ENCODE measurements at places on chromosomes 6 and 20.

- no peak for DNase-seq
Measured at GRCh38 chr20:602111-602970, 7.8 kb downstream of the TCF15 start.

- DNase-seq, result no peak
Measured at GRCh38 chr6:14401246-14401645, 283.7 kb downstream of the CD83 start.

- DNase-seq, result no peak
Measured at GRCh38 chr20:52612046-52612632, 360.0 kb upstream of the TSHZ2 start.

- DNase-seq, result no peak
Measured at GRCh38 chr6:166381381-166381732, 1.4 kb downstream of the MPC1 start.

DNA sequence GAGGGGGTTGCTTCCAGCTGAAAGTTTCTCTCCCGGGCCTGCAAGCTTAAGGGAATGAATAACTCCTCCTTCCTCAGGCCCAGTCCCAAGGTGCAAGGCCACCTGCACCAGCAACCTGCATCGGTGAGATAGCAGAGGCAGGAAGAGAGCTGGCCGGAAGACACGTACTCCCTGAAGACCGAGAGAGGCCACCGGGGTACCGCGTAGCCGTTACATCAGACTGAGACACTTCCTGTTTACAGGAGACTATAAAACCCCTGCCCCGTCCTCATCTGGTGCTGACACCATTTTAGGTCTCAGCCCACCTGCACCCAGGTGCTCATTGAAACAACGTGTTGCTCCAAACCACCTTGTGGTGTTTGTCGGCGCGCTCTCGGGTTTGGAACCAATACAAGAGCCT lies 60.5 kb upstream of the PRND start:
- DNase-seq, result peak; percentile 24

DNA sequence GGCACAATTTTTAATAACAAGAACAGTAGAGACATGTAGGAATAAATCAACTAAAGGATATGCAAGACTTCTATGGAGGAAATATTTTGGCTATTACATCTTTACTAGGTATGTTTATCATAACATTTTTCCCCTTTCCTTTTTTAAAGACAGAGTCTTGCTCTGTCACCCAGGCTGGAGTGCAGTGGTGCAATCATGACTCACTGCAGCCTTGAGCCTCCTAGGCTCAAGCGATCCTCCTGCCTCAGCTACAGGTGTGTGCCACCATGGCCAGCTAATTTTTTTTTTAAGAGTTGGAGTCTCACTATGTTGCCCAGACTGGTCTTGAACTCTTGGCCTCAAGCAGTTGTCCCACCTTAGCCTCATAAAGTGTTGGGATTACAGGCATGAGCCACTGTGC lies 37.0 kb downstream of the AKAP7 start:
- DNase-seq, result no peak

- DNase-seq, result no peak
Measured at GRCh38 chr20:5825130-5825719, 75.0 kb downstream of the SHLD1 start.

- DNase-seq, result no peak
Measured at GRCh38 chr6:146087386-146087785, 58.5 kb downstream of the GRM1 start.

- no peak for DNase-seq
Measured at GRCh38 chr20:59421920-59422637, 121.7 kb downstream of the EDN3 start.

DNA sequence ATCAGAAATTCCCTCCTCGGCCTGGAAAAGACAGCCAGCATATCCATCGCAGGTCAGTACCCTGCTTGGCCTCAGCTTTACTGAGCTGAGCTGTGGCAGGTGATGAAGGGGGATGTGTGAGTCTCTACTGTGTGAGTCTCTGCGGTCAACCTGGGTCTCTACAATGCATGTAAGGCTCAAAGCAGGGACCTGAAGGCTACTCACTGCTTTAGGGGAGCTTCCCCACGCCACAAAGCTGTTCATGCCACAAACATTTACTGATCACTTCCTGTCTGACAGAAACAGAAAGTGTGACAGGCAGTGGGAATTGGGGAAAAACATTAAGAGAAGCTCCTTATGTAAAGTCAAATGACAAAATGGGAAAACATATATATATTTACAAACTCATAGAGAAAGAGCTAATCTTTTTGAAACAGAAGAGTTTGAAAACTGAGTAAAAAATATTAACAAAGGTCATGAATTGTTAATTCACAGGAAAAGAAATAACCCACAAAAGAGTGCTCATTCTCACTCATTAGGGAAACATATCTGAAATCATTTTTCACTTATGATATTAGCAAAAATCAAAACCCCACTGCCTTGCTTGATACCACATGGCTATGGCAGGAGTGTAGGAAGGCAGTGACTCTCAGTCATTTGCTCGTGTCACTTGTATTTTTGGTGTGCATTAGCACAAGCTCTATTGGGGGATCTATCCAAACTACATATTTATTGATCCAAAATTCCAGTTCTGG lies 5.8 kb downstream of the BTN3A3 start:
- peak; percentile 57 for DNase-seq

DNA sequence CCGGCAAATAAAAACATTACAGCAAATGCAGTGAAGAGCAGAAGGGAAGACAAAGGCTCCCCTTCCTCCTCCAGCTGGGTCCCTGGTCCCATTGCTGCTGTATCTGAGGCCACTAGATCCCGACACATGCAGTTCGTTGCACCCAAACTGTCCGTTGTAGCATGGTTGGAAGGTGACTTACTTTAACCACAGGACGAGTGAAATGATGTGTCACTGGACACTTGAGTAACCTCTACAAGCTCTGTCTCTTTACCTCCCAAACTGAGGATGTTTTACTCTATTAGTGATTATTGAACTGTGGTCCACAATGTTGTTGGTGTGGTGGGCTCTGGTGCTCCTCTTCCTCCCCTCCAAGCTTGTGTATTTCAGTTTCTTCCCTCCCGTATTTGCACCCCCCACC lies 46.2 kb upstream of the ARMH2 start:
- no peak for DNase-seq

DNA sequence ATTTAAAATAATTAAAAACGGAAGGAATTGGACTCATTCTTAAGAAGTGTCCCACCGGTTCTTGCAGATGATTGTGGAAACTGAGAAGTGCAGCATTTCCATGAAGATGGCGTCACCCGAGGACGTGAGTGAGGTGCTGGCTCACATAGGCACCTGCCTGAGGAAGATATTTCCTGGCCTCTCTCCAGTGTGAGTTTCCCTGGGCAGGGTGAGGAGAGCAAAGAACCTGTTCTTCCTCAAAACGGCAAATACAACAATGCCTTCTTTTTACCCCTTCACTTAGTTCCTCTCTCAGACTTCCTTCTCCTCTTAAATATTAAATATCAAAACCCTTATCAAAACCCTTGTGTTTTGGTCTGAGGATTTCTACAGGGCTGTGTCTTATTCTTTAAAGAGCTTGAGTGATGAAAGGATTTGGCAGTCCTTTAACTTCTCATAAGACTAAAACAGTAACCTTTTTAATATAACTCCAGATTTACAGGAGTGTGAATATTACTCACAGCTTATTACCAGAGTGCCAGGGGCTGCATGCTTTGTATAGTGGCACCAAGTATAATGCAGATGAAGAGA lies 156.3 kb downstream of the CARMIL1 start:
- DNase-seq, result no peak

DNA sequence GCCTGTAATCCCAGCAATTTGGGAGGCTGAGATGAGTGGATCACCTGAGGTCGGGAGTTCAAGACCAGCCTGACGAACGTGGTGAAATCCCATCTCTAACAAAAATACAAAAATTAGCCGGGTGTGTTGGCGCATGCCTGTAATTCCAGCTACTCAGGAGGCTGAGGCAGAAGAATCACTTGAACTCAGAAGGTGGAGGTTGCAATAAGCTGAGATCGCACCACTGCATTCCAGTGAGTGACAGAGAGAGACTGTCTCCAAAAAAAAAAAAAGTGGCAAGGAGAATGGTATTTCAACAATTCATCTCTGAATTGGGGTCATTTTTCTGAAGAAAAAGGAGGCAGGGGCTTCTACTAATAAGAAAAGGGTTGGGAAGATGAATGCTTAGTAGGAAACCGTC lies 111.5 kb upstream of the NHSL1 start:
- no peak for DNase-seq

DNA sequence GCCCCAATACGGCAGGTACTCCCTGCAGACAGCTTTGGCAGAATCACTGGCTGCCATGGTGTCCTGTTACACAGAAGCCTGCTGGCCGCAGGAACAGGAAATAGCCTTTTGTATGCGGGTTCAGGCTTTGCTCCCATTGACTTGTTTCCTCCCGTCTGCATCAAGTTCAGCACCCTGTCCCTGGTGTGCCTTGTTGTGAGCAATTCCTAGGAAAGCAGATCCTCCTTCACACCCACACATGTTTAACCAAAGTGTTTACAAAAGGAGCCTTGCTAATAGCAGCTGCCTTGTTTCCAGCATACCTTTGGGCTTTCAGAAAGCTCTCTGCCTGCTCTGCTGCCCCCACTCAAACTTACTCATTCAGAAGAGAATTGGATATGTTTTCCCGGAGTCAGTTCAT lies 127.2 kb upstream of the SUPT3H start:
- DNase-seq, result no peak

DNA sequence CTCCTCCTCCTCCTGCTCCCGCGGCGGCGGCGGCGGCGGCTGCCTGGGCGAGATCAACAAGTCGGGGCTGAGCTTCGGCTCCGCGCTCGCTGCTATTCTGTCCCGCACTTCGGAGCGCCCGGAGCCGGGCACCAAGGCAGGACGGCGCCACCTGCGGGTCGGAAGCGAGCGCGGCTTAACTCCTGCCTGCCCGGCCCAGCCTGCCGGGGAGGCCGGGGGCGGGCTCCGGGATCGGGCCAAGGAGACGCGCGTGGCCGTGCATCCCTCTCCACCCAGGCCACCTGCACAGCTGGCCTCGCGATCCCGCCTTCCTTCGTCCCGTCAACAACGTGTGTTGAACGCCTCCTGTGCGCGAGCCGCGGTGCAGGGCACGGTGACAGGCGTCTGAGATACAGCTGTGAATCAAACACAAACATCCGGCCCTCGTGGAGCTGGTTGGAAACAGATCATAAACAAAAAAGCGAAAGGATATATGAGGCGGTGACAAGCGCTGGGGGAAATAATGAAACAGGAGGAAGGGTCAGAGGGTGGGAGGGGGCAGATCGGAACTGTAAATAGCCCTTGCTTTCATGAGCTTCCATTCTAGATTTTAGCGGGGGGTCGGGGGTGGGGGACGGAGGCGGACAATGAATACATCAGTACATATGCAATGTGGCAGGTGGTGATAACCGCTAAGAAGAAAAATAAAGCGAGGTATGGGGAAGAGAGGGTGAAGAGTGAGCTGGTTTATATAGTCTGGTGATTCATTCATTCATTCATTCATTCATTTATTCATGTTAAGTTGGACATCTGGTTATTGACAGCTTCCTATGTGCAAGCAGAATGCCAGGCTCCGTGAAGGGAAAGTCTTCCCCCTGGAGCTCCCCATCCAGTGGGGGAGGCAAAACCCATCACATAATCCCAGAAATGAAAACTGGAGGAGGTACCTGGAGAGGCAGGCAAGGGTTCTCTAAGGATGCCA lies 2.0 kb upstream of the KCNB1 start:
- peak; percentile 68 for DNase-seq

DNA sequence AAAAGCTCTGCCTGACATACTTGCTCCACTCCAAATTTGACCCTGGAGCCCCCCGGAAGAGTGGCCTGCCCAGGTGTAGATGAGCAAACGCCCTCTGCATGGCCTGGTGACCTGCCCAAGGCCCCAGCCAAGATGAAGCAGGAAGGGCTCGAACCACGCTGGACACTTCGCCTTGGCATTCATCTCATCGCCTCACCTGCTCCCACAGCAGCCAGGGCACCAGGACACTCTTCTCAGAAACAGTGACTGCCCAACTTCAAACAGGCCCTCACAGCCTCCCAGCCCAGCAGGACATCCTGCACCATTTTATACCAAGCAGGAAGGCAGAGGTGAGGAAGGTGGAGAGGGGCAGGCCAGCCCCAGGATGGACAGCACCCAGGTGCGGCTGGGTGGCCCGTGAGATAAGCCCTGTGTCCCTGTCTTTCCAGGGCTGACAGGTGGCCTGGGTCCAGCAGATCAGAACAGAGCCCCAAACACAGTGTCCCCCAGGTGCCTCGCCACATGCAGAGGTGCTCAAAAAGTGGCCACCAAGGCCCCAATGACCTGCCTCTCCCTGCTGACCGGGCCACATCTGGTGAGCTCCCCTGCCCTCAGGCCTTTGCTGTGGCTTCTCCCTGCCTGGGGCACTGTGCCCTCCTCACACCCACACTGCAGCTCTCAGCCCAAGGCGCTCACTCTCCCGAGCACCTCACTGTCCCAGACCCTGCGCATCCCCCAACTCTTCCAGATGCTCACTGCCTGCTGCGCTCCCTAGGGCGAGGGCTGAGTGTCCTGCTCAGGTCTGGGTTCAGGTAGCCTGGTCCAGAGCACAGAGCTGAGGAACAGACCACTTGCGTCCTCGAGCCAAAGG lies 7.2 kb downstream of the ACSS1 start:
- no peak for DNase-seq

- DNase-seq, result no peak
Measured at GRCh38 chr20:54127855-54128574, 45.8 kb downstream of the CYP24A1 start.

- no peak for DNase-seq
Measured at GRCh38 chr20:11469795-11470435, 447.8 kb upstream of the BTBD3 start.

DNA sequence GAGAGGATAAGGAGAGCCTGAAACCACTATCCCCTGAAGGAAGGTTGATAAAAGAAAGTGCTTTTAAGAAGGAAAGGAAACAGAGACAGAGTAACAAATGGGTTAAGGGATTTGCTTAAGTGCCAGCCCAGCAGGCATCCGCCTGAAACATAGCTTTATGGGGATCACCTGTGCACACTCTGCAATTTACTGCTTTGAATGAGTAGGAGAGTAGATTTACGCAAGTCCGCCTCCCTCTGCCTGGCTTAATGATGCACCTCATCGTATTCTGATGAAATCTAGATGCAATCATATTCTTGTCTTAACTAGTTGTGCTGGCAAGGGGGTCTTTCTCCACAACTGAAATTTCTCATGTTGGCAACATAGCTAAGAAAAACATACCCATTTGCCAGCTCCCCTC lies 101.1 kb upstream of the ID4 start:
- DNase-seq, result no peak

DNA sequence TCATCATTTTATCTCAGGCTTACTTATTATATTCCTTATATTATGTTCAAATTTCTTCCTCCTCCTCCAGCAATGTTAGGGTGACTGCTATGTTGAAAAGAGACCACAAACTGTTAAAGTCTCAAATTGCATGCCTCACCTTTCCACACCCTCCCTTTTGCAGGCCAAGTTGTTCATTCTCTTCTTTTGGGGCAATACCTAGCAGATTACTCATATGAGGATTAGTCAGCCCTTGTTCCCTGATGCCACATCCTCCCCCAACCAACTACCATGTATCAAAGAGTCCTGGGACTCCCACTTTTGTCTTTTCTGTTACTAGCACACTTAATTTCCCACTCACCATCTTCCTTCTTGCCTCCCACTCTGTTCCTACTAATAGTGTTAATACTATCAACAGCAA lies 434.7 kb downstream of the BCKDHB start:
- DNase-seq, result no peak

GRCh38 chr6:129059650-129060049 lies 176.7 kb downstream of the LAMA2 start:
- no peak for DNase-seq

Measured in activated naive CD4-positive, alpha-beta T cell treated with Interleukin-2 at 50 U/mL for 16 hours (primary cell).